ENCODE measurements at places on chromosomes 7 and 10. TPM values are rescaled to one million over a fixed set of nuclear protein-coding genes. Genes with fewer than 3 reads are reported as not detected.
A peak's percentile ranks its signal among the peaks of the same experiment; 100 is the strongest.

PI4K2A gene
- total RNA-seq, result 11.7 TPM

DNA sequence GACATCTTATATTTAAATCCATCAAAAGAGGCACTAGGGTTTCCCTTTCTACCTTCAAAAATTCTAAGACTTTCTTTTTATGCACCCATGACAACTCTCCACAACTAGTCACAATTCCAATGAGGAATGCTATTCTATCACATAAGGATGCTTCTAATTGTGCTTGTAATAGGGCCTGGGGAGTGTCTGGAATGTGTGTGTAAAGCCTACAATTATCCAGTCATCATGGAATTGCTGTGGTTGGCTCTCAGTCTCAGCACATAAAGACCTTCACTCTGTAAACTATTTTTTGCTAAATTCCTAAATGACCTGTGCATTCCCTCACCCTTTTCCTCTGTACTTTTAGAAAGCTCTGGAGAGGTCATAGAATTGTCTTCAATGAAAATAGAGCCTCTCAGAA, 86.7 kb downstream of the EPDR1 start:
- no peak for DNase-seq

GRCh38 chr10:88687853-88688467, 18.1 kb upstream of the LIPK start:
- no peak for DNase-seq

DNA sequence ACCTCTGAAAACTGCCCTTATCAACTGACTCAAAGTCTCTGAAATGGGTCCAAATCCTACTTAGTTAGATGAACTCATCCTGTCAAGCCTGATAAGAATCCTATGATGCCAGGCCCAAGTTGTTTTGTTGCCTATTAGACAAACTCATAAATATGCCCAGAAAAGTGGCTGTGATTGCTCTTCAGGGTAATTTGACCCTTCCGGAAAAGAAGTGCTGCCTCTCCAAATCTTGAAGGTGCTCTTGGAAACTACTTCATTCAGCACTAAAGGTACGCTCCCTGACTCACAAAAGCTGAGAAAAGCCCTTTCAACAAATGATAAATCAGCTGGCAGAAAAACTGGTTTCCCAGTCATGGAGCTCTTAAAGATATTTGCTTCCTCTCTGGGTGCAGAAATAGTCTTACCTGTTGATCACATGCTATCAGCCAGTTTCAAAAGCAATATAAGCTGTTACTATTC, 6.7 kb downstream of the IFIT5 start:
- no peak for DNase-seq

HOXA10 gene
- total RNA-seq, result 1.8 TPM

GRCh38 chr7:133977409-133978274, 149.5 kb upstream of the LRGUK start:
- DNase-seq, result no peak

- DNase-seq, result no peak
Observed at GRCh38 chr10:52484206-52485065, 170.4 kb downstream of the DKK1 start.

- DNase-seq, result no peak
Observed at GRCh38 chr10:88755753-88756152, 4.1 kb upstream of the LIPN start.

LRRC4 gene
- total RNA-seq, result 0.96 TPM

WDR11 gene
- 59.6 TPM for total RNA-seq

SORCS1 gene
- 0.36 TPM for total RNA-seq

CCZ1 gene
- 47.9 TPM for total RNA-seq

DNA sequence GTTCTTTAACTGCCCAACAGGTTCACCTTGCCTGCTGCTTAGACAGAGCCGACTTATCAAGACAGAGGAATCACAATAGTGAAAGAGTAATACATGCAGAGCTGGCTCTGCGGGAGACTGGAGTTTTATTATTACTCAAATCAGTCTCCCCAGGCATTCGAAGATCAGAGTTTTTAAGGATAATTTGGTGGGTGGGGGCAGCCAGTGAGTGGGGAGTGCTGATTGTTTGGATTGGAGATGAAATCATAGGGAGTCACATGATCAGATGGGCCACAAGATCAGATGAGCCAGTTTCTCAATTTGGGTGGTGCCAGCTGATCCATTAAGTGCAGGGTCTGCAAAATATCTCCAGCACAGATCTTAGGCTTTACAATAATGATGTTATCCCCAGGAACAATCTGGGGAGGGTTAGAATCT, 131.3 kb downstream of the AKR1D1 start:
- no peak for DNase-seq

DNA sequence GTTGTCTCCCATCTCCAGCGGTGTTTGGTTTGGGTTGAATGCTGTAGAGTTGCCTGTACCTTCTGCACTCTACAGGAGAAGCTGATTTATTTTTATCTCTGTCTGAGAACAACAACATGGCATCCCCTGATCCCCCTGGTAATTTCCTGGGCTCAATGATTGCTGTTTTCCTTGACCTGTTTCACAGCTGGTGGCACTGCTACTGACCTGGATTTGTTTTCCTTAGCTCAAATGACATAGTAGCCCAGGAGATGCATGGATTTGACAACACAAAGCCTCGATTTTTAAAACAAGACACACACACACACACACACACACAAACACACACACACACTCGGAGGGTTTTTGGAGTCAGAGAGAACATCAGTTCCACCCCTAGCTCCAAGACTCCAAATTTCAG, 301.6 kb downstream of the NRG3 start:
- DNase-seq, result no peak

- DNase-seq, result no peak
Observed at GRCh38 chr7:129436335-129436923, 2.2 kb downstream of the STRIP2 start.

- no peak for DNase-seq
Observed at GRCh38 chr10:36725581-36726520, 399.5 kb upstream of the ANKRD30A start.

ASAH2 gene
- 1.6 TPM for total RNA-seq

DNA sequence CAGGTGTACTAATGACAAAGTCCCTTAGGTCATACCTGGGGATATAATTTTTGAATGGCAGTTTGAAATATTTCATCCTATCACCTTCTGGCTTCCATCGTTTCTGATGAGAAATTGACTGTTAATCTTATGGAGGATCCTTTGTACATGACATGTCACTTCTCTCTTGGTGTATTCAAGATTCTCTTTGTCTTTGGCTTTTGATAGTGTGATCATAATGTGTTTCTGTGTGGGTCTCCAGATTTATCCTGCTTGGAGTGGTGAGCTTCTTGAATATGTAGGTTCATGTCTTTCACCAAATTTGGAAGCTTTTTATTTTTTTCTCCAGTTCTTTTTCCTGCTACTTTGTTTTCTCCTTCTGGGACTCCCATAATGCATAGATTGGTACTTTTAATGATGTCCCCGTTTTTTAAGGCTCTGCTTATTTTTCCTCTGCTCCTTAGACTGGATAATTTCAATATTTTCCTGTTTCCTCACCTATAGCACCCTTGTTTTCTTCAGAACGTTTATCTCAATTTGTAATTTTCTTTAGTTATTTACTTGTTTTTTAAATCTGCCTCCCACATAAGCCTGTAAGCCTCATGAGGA, 4.4 kb downstream of the RBM33 start:
- DNase-seq, result no peak

DNA sequence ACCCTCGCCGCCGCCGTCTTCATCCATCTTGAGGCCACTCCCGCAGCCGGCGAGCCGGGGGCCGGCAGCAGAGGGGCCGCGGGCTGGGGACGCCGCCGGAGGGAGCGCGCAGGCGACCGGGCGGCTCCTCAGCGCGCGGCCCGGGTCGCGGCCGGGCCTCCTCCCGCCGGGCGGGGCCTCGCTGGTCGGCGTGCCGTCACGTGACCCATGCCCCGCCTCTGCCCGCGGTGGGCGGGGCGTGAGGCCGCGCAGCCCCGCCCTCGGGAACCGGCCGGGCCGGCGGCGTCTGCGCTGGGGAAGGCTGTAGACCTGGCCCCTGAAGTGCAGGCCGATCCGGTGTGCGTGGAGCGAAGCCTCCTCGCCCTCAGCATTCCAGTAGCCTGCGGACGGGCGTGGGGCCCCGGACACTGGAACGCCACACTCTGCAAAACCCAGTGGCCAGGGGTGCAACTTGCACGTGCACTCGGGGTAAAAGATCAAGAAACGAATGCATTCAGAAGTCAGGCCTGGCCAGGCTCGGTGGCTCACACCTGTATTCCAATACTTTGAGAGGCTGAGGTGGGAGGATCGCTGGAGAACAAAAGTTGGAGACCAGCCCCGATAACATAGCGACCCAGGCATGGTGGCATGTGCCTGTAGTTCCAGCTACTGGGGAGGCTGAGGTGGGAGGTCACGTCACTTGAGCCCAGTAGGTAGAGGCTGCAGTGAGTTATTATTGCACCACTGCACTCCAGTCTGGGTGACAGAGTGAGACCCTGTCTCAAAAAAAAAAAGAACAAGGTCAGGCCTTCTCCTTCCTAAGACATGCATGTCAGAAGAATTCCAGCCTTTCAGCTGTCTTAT, at the start of gene CYTH3:
CYTH3 (minus strand) TSS at position 144 of the 843 bp plus-strand sequence; CDS start at position 27, 117 bp downstream.
- peak; percentile 37 for DNase-seq

DNA sequence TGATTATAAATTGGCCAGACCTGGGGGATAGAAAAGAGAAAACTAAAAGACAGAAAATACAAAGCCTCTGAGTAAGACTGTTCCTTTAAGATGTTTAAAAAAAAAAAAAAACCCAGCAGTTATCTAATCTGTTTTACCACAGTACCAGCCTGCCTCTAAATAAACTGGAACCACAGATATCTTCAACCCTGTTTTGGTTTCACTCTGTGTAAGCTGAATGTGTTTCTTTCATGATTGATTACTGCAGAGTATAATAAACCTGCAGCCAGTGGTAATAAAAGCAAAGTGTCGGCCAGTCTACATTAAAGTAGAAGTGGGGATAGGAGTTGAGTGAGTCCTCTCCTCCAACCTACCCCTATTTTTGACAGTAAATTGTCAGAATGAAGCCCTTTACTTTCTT, 40.6 kb downstream of the MGAM2 start:
- no peak for DNase-seq

GRCh38 chr7:44380831-44381493, 55.6 kb upstream of the CAMK2B start:
- DNase-seq, result no peak

GRCh38 chr10:118843647-118844265, 89.0 kb upstream of the CACUL1 start:
- no peak for DNase-seq

DNA sequence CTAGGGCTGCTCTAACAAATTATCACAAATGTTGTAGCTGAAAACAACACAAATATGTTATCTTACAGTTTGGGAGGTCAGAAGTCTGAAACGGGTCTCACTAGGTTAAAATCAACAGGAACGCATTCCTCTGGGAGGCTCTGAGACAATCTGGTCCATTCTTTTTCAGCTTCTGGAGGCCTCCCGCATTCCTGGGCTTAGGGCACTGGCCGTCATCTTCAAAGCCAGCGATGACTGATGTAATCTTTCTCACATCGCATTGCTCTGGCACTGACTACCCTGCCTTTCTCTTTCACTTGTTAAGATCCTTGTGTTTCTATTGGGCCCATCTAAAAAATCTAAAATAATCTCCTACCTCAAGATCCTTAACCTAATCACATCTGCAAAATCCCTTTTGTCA, 1071.5 kb upstream of the C7orf33 start:
- no peak for DNase-seq

CPA5 gene
- total RNA-seq, result not detected

GRCh38 chr7:37111459-37111858, 337.2 kb downstream of the ELMO1 start:
- no peak for DNase-seq

DRGX gene
- not detected for total RNA-seq

DNA sequence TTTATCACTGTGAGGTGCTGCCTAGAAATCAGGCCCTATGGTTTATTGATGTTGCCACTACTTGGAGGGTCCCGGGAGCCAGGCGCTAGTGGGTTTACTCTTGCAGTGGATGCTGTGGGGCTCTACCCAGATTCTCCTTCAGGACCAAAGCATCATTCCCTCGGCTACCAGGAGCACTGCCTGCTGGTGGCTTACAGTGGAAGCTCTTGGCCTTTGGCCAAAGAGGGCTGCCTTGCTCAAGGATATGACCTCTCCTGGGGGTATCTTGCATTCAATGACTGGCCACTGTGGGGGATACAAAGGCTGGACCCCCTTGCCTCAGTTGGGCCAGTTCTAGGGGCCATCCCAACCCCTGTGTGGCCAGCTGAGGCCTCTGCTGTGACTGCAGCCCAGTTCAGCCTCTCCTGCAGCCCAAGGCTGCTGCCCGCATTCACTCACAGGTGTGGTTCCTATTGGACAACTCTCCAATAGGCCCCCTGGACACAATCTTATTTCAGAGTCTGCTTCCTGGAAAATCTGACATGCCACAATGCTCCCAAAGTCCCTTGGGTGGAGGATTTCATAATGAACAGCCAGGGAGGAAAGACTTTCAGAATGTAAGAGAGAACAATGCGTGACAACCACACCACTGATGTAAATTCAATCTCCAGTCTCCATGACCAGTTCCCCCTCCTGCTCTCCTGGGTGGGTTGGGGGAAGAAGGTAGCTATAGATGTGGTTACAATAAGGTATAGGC, 196.3 kb downstream of the SNX10 start:
- no peak for DNase-seq

- no peak for DNase-seq
Observed at GRCh38 chr10:32713560-32713959, 244.5 kb downstream of the ITGB1 start.

DNA sequence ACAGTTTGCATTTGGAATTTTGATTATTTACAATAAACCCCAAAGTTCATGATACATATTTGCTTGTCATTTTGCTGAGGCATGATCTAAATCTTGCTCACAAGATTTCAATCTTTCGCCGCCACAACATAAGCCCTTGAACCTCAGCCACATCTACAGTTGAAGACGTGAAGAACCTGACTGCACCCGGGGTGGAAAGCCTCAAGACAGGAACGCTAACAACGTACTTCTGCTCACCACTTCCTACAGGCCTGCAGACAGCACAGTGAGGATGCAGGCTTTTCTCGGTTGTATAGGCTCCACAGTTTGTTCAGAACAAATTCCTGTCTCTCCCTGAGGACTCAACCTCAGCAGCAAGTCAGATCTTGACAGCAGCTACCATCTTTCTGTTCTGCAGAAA, 393.8 kb upstream of the PRKCQ start:
- DNase-seq, result no peak

GRCh38 chr7:94338921-94339371, 55.7 kb upstream of the COL1A2 start:
- DNase-seq, result no peak

GRCh38 chr7:98808751-98809460, 60.9 kb downstream of the TMEM130 start:
- DNase-seq, result no peak

DDX50 gene
- 30.7 TPM for total RNA-seq

UCMA gene
- not detected for total RNA-seq

TMEM176A gene
- total RNA-seq, result 47.7 TPM

DNA sequence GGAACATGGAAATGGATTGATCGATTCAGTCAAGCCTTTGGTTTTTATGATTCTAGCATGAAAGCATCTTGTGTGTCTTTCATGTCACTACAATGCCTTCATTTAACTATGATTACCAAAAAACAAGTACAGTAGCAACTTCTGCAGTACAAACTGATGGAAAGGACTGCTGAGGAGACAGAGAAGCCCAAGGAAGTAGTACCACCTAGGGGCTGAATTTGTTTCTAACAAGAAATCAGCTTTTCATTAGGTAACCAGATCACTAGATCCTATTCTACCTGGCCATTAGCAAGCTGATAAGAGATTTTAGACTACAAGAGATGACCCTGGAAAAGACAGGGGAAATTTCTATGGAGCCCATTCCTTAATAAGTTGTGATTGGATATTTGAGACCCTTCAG, 3.2 kb upstream of the IFIT1 start:
- DNase-seq, result no peak

Measured in omental fat pad (tissue), 4 donors.